ENCODE measurements at places on chromosomes 5 and 9.
A peak's percentile ranks its signal among the peaks of the same experiment; 100 is the strongest.

DNA sequence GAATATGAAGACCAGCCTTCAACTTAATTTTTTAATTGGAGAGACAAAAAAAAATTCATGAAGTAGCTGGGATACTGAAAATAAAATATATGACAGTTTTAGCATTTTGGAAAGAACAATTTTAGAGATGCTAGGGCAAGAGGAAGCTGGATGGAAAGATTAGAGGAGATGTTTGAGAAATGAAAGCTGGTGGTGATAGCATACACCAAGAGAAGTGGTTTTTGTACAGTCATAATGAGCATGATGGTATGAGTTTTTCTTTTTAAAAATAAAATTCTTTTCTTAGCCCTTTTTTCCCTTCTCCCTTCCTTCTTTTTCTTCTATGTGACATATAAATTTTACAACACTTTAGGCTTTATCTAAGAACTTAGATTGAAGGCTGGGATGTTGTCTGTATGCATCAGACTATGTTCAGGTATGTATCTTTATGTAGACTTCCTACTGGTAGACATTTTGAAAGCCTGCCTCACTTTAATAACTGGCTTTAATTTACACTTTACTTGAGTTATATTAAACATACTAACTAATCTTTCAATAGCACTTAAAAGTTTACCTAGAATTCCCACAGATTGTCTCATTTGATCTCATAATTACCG is 522.5 kb downstream of the TLE4 start:
- no peak for DNase-seq

DNA sequence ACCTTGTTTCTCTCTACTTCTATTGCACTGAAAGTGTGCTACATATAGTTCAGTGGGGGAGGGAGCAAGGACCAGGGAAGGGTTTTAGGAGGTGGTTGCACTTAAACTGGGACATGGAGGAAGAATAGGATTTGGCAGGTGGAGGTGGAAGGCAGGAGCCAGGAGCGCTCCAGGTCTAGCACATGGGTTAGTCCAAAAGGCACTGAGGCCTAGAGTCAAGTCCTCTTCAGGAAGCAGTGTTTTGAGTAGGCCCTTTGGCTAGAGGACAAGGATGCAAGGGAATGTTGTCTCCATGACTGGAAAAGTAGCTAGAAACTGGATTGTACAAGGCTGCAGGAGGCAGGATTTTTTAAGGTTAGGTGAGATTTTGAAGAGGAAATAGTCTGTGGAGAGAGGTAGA is 31.5 kb downstream of the AOPEP start:
- no peak for DNase-seq

DNA sequence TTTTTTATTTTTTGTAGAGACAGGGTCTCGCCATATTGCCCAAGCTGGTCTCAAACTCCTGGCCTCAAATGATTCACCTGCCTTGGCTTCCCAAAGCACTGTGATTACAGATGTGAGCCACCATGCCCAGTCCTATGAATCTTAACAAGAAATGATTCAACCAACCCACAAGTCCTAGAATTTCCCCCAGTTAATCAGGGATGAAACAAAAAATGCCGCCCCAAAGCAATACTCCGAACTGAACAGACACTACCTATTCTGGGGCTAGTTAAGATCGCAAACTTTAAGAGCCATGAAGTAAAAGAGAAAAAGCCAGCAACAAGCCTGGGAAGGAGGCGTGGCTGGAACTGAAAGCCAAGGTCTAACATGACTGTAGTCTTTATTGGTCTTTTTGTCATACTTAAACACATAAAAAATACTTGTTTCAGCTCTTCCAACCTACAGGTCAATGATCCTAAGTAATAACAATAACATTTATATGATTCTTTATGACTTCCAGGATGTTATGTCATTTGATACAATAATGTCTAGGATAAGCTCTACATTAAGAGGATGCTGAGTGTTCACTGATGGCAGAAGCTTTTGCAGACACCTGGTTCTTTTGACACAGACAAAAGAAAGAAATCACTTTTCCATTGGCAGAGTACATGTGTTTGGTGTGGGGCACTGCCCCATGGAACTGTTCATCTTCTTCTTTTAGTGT is 361.1 kb upstream of the TLE4 start:
- DNase-seq, result no peak

DNA sequence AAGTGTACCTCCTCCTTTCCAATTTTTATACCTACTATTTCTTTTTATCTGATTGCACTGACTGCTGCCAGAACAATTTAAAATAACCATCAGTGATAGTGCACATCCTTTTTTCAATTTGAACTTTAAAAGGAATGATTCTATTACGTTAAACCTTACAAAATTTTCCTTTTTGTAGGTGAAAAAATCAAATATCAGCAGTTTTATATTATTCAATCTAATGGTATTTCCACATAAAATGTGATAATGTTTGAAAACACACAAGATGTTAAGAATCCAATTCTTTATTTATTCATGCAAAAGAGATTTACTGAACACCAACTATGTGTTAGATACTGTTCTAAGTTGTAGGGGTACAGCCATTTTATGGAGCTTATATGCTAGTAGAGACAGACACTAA is 105.7 kb downstream of the GDNF start:
- no peak for DNase-seq

DNA sequence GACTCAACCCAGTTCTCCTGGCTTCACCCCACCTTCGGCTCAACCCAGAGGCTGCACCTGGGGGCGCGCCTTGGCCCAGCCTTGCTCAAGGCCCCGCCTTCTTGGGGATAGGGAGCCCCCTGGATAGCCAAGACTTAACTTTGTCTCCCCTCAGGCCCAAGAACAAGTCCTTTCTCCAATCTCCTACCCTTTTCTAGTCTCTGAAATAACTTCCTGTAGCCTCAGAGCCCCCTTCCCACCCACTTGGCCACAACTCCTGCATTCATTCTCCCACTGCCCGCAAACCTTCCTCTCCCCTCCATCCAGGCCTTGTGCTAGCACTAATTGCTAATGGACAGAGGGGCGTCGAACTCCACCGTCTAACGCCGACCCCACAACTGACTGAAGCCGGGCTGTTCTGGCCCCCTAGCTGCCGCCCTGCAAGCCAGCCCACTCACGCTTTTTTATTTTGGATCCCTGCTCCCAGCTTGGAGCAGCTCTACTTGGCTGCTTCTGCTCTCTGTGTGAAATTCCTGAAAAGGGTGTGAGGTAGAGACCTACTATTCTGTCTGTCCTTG is 579 bp upstream of the ASTN2 start:
- DNase-seq, result no peak

DNA sequence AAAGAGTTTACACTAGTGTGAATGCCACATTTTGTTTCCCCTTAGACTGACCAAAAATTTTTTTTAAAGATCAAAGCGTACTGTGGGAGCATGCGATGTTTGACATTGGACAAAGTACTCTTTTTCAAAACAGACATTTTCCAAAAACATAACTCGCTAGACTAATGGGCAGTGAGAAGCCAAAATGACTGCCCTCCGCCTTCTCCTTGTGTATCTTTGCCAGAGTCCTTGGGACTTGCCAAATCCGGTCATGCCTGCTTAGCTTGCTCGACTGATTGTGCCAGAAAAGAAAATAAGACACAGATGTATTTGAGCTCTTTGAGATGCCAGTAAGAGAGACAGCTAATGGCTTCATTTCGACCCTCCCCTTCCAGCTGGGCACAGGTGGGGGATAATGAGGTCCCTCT is 157.5 kb downstream of the MAPKAP1 start:
- DNase-seq, result no peak

DNA sequence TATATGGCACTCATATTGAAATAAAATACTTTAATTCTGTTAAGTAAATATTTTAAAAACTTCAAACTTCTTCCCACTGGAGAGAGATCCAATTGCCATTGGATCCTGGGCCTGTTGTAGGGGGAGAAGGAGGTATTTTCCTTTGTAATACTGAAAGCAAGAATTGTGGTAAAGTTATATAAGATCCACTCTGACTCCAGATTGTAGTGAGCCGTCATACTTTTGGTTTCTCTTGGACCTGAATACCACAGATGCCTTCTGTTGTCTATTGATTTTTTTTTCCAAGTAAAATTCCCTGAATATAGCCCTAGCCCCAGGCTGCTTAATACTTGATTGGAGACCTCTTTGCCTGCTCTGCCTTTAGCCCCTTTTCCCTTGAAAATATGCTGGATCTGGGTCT is 86.9 kb downstream of the ATG10 start:
- DNase-seq, result no peak

GRCh38 chr9:94139672-94140417 is 55.6 kb downstream of the PTPDC1 start:
- peak; percentile 85 for DNase-seq

Data from left ventricle myocardium inferior (tissue), 1 donor.